NCI-H2081 (cell line): ENCODE measurements at places on chromosomes 2 and 18.

DNA sequence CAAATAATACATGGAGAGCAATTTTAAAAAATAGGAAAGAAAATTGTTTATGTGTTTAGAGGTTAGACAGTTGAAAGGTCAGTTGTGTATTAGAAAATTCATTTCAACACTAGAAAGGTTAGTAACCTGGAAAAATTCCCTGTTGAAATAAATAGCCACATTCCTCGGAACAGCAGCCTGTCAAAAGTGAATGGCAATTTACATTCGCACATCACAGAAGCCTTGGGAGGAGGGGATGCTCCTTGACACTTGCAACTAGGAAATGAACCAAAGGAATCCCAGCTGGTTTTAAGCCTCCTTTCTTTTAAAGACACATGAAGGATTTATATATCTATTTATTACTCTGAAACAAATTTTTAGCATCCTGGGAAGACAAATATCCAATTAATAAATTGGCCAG, 653.5 kb upstream of the LRRTM4 start:
- DNase-seq, result no peak

- no peak for DNase-seq
Observed at GRCh38 chr2:100197631-100198153, 55.3 kb upstream of the AFF3 start.

- peak; percentile 79 for DNase-seq
Observed at GRCh38 chr2:233857511-233858141, 3.3 kb upstream of the HJURP start.

DNA sequence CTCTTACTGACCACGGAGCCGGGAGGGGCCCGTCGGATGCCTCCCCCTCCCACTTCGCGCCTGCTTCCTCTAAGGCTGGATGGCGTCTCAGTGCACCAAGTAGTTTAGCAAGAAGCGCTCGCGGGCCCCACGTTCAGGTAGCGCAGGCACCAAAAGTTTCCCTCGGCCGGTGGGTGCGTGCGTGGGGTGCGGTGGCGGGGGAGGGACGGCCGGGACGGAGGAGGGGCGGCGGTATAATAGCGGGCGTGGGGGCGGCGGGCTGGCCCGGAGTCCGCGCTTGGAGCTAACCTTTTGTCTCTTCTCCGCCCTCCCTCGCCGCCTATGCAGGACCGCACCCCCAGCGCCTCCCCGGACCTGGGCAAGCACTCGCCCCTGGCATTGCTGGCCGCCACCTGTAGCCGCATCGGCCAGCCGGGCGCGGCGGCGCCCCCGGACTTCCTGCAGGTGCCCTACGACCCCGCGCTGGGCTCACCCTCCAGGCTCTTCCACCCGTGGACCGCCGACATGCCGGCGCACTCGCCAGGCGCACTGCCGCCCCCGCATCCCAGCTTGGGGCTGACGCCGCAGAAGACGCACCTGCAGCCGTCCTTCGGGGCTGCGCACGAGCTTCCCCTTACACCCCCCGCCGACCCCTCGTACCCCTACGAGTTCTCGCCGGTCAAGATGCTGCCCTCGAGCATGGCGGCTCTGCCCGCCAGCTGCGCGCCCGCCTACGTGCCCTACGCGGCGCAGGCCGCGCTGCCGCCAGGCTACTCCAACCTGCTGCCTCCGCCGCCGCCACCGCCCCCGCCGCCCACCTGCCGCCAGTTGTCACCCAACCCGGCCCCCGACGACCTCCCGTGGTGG, 1.0 kb downstream of the SP5 start:
- DNase-seq, result no peak

- no peak for DNase-seq
Observed at GRCh38 chr2:48984922-48985321, 169.4 kb downstream of the FSHR start.

DNA sequence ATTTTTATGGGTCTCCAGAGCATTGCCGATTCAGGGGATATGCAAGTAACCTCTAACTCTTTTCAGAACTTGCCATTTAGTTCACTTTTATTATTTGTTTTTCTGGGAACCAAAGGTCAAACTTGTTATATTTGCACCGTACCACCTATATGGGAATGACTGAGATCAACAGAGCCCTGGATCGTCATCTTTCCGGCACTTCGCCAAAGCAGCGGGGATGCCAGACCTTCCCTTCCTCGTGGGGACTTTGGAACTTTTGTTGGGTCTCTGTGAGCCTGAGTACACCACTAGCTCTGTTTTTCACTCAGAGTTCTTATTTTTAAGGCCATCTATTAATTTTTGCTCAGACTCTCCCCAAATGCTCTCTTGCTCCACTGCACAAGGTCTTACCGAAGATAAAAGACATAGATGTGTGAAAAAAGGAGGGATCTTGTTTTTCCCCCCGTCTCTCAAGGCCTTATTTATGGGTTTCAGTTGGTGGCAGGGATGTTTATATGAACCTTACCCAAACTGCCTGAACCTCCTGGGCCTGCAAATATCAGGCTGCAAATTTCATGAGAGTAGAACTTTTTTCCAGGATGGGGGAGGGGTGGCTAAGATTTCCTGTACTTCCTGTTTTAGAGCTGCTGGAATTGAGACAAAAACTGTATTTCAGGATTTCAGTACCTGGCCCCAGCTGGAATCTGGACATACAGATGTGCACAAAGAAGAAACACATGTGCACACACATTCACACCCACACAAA, 350.3 kb downstream of the HRH4 start:
- no peak for DNase-seq

DNA sequence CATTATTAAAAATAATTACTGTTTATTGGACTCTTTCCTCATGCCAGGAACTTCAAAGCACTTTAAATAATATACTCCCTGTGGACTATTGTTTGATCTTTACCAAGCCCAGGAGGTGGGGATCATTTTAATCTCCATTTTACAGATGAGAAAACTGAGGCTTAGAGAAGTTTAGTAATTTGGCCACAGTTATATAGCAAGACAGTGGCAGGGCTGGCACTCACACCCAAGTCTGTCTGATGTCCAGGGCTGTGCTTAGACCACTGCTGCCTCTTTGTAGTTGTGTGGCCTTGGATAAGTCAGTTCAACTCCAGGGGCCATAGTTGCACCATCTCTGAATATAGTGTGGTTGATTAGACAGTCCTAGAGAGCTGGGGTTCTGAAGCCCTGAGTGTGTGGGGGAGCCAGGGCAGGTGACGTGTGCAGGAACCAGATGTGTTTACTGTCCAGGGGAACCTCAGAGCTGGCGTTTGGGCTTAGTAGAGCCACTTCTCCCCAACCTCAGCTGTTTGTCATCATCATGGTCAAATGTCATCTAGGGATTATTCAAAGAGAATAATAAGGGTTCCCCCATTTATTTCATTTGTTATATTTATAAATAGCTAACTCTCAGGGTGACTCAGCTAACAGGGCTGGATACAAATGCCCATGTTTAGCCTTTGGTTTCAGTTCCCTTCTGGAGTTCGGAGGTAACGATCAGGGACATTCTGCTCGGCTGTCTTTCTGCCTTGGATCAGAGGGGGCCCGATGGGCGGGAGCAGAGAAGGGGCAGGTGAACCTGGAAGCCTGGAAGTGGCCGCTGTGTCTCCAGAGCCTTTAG, 68.0 kb downstream of the BOLA3 start:
- DNase-seq, result no peak

GRCh38 chr2:176595986-176596385, 326.7 kb downstream of the MTX2 start:
- no peak for DNase-seq

GRCh38 chr2:41865263-41865662, 182.6 kb upstream of the PKDCC start:
- no peak for DNase-seq

DNA sequence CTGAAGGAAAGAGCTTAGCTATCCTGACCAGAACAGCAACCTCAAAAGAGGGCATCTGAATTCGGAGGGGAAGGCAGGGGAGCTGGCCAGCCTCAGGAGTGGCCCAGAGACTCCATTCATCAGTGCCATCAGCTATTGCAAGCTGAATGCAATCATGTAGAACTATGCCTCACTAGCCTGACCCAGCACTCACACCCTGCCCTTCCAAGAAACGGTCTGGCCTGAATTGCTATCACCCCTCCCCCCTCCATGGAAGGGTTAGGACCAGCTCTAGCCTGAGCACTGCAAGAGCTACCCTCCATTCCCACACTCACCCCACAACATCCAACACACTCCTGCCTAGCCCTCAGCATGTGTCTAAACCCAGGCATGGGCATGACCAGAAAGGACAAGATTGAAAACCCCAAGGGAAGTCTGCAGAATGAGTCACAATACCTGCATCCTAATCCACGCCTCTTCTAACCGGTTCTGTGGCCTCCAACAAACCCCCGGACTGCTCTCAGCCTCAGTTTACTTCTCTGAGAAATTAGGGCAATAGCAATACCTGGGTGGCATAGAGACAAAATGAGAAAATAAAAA, 120.3 kb downstream of the BCL11A start:
- DNase-seq, result no peak

DNA sequence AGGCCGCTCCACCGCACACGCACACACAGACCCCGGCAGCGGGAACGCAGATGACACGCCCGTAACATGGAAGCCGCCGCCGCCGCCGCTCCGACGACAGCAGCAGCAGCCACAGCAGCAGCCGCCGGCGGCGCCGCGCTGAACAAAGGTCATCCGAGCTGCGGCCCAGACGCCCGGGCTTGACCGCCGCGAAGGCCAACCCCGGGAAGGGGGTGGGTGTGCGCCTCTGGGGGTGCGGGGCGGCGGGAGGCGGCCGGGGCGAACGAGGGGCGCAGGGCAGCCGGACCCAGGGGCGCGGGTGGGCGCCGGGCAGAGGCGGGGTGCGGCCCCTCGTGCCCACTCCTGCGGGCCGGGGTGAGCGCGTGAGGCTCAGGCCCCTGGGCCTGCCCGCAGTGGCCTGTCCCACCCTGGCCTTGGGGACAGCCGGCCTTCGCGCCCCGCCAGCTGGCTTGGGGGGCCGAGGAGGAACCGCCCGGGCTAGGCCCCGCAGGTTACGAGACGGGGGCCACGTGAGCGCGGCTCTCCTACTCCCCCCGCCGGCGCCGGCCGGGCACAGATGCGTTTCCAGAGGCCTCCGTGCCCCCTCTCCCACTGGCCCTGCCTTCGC, 1.0 kb upstream of the ZNF532 start:
- peak; percentile 48 for DNase-seq

DNA sequence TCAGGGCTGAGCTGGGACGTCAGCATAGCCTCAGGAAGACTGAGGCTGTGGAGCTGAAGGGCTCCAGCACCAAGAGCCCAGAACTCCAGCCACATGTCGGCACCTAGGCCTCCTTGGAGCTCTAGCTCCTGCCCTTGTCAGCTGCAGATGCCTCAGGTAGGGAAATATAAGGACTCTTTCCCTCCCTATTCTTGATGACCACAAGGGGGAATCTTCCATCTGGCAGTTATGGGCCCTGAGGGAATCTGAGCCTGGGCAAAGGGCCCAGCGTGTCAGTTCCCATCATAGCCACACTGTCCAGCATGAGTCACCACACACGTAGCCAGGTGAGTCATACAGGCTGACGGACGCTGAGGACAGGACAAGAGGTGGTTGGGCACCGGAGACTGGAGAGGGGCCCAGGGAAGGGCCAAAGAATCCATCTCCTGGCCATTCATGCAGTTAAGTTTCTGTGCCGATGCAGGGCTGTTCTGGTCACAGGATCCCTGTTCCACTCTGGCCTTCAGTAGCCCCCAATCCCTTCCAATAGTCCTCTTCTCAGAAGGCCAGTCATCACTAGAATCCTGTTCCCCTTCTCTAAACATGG, 1.8 kb downstream of the MPV17 start:
- DNase-seq, result no peak

- DNase-seq, result no peak
Observed at GRCh38 chr2:38823386-38823785, 45.4 kb downstream of the GEMIN6 start.

DNA sequence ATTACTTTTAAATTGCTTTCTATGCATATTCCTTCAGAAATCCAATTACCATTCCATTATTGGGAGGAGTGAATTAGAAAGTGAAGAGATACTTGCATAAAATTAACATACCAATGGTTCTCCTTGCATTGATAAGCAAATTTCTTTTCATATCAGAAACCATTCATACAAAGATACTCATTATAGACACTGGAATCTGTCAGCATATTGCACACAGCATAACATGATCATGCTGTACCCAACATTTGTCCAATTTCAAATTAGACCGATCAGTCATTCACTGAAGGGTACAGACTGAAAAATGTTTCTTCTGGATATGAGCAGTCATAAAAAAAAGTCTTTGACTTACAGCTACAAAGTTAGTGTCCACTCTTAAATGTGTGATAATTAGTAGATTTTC, 175.6 kb downstream of the PID1 start:
- DNase-seq, result no peak

GRCh38 chr2:105395691-105396090, 3.2 kb downstream of the FHL2 start:
- no peak for DNase-seq

GRCh38 chr2:18398833-18399232, 161.6 kb downstream of the RDH14 start:
- no peak for DNase-seq

DNA sequence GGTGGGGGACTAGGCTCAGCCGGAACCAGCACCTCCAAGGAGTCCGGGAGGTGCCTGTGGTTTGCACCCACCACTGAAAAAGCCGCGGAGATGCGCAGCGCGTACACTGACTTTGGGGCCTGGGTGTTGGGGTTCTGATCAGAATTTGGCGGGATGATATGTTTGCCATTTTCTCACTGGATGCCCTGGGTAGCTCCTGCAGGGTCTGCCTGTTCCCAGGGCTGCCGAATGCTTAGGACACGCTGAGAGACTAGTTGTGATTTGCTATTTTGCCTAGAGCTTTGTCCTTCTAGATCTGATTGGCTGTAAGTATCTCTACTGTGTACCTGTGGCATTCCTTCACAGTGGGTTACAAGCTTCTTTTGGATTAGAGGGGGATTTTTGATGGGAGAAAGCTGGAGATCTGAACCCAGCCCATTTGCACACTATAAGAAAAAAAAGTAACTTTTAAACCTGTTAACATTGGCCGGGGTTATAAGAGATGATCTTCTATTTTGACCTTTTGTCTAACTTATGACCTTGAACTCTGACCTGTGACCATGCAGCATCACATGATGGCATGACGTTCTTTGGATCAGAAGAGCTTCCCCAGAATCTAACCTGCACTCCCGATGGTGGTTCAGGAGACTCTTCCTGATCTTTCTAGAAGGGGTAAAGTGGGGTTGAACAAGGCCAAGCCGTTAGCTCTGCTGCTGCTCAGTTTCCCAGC, 1.6 kb downstream of the KCNE4 start:
- no peak for DNase-seq

GRCh38 chr2:26615336-26615859, 25.8 kb downstream of the CIB4 start:
- DNase-seq, result no peak

DNA sequence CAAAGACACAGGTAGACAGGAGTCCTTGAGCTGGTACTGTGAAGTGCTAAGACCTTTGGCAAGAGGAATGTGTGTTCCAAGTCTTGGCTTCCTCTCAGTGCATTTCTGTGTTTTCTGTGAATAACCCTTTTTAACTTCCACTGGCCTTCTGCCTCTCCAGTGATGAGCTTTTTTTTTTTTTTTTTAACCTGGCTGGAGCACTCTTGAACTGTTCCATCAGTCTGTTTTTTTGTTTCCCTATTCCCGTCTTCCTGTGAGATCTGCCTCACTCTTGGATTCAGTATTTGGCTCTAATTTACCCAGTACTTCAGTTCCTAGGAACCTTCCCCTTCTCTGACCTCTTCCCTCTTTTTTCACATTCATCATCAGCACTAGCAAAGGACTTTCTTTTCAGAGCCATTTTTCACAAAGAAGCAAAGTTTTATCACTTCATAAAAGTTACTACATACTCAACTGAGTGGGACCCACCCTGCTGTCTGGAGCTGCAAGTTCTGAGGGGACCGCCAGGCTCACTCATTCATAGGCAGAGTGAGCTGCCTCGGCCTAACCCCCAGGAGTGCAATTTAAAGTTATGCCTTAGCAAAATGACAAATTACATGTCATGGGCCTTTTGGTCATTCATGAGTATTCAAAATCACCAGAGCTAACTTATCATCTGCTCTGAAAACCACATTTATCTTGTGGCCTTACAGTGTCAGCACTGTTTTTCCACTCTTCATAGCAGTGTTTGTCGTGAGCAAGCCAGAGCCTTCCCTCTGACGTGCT, 126.9 kb upstream of the DAPL1 start:
- DNase-seq, result no peak
